Metanephros (tissue), 2 donors: ENCODE measurements at places on chromosomes 7 and 10. TPM values are rescaled to one million over a fixed set of nuclear protein-coding genes. Genes with fewer than 3 reads are reported as not detected.

Gene PLA2G12B
- total RNA-seq, result 1.6 TPM

Gene ANKRD22
- 0.64 TPM for total RNA-seq

Gene C7orf33
- total RNA-seq, result not detected

Gene MEOX2
- 8.3 TPM for total RNA-seq

Gene TBXAS1
- total RNA-seq, result 17.3 TPM

Gene KCND2
- 1.3 TPM for total RNA-seq

Gene DIP2C
- 34.3 TPM for total RNA-seq

Gene IFIT2
- 8.4 TPM for total RNA-seq

Gene FAM24A
- total RNA-seq, result not detected

Gene COG5
- 64.9 TPM for total RNA-seq

Gene SEMA4G
- 8.5 TPM for total RNA-seq

Gene HTRA1
- 73.6 TPM for total RNA-seq

Gene POLR2J2
- 4.4 TPM for total RNA-seq

Gene TMEM248
- total RNA-seq, result 70.2 TPM

Gene SPDYE8
- not detected for total RNA-seq

Gene SNX10
- 10.6 TPM for total RNA-seq

Gene ZPBP
- 0.88 TPM for total RNA-seq

Gene IGF2BP3
- total RNA-seq, result 43.4 TPM

Gene OPN1SW
- not detected for total RNA-seq

Gene GCK
- total RNA-seq, result 2.9 TPM

Gene EBF3
- 12.2 TPM for total RNA-seq

Gene LRRD1
- 0.82 TPM for total RNA-seq

Gene RNF32
- 1.1 TPM for total RNA-seq

Gene C10orf67
- 1.8 TPM for total RNA-seq

Gene NEUROG3
- not detected for total RNA-seq

Gene FRMPD2
- total RNA-seq, result 0.76 TPM

Gene CUBN
- total RNA-seq, result 157 TPM

Gene AMZ1
- 0.23 TPM for total RNA-seq

Gene SPDYE1
- total RNA-seq, result not detected

Gene IPMK
- total RNA-seq, result 7.0 TPM

Gene SPRN
- total RNA-seq, result 1.7 TPM

Gene UNCX
- 7.5 TPM for total RNA-seq

Gene ADAM12
- 54.4 TPM for total RNA-seq

Gene CYP2E1
- total RNA-seq, result 1.4 TPM

Gene PPP1R3C
- 141 TPM for total RNA-seq

Gene CYP3A4
- not detected for total RNA-seq

Gene SCD
- total RNA-seq, result 15.6 TPM
